ENCODE measurements at places on chromosomes 12 and 14. TPM values are rescaled to one million over a fixed set of nuclear protein-coding genes. Genes with fewer than 3 reads are reported as not detected.

- no peak for DNase-seq
These were observed 64.5 kb downstream of the SPTB start for GRCh38 chr14:64815257-64815656.

DNA sequence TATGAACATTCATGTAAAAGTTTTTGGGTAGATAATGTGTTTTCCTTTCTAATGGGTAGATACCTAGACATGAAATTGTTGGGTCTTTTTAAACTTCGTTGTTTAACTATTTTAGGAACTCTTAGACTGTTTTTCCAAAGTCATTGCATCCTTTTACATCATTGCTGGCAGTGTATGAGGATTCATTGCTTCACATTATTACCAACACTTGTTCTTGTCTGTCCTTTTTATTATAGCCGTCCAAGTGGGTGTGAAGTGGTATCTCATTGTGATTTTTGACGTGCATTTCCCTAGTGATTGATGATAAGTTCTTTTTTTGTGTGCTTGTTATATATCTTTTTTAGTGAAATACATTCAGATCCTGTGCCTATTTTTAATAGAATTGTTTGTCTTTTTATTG lies 39.4 kb downstream of the USP15 start:
- DNase-seq, result no peak

- no peak for DNase-seq
These were observed 177.2 kb downstream of the KCNA5 start for GRCh38 chr12:5220835-5221234.

DNA sequence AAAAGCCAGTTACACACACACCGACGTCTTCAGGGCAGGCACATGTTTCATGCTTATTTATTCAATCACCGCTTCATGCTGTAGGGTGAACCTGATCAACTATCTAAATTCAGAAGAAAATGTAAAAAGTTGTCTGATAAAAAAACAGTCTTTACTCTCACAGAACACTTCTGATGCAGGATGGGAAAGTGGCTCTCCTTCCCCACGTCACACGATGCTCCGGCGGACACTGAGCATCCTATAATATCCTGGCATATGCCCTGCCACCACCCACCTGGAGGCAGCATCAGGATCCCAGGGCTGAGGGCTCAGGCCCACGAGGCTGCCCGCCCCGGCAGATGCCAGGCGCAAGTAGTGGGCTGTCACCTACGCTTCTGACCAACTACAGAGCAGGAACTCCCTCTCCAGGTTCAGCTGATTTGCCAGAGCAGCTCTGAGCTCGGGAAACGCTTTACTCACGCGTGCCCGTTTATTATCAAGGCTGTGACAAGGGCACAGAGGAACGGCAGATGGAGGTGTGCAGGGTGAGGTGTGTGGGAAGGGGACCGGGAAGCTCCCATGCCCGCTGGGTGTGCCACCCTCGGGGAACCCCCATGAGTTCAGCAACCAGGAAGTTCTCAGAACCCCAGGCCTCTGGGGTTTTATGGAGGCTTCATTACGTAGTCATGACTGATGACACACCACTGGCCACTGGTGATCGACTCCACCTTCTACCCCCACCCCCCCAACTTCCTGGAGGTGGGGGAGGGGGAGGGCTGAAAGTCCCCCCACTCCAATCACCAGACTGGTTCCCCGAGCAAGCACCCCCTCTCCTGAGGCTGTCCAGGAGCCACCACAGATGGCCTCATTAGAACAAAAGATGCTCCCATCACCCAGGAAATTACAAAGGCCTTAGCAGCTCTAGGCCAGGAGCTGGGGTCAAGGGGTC lies 32.1 kb downstream of the SLC15A4 start:
- DNase-seq, result no peak

KRT7 gene
- total RNA-seq, result 72.6 TPM

DNA sequence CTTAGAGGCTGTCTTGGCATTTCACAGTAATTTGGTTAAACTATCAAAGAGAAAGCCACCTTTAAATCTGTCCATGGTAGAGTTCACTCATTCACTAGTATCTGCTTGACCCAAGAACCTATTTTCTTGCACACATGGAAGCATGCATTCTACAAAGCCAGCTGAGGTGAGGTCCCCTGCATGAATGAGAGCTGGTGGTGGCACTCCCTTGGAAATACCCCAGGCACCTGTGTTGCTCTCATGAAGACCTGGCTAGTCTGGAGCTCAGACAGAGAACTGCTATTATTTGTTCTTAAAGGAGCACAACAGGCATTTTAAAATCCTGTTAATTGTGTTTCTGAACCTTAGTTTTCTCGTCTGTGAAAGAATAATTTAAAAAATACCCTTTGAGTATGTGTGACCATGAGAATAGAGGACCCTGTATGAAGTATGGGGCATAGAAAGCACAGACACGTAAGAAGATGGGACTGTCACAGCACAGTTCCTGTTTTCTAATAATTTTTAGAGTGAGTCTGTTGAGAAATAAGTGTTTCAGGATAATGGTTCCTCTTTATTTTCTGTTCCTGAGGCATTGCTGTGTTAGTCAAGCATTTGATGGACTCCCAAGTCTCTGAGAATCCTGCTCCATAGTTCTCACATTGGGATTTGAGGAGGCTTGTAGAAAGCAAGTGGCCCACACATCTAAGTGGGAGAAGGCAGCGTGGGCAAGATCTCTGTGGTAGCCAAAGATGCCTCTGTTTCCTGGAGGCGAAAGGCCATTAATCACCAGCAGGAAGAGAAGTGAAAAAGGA lies 10.9 kb downstream of the RGS6 start:
- no peak for DNase-seq

FOXA1 gene
- total RNA-seq, result 1.3 TPM

DNA sequence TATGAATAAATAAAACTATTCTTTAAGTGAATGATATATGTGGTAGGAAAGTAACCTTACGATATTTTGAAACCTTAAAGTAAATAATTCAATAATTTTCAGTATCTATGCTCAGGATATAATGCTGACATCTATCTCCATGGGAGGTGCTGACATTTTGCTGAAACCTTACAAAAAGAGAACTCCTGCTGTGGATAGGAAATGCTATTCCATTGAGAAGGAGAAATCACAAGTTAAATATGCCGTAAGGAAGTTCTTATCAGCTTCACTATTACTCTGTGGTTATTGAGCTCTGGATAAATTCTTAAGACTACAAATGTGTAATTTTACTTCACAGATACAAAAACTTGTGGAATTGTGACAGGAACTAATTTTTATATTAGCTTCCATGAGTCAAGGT lies 722.1 kb downstream of the TMTC2 start:
- no peak for DNase-seq

SIRT4 gene
- 2.8 TPM for total RNA-seq

GRCh38 chr14:72744416-72745120 lies 149.3 kb downstream of the DPF3 start:
- DNase-seq, result no peak

DNA sequence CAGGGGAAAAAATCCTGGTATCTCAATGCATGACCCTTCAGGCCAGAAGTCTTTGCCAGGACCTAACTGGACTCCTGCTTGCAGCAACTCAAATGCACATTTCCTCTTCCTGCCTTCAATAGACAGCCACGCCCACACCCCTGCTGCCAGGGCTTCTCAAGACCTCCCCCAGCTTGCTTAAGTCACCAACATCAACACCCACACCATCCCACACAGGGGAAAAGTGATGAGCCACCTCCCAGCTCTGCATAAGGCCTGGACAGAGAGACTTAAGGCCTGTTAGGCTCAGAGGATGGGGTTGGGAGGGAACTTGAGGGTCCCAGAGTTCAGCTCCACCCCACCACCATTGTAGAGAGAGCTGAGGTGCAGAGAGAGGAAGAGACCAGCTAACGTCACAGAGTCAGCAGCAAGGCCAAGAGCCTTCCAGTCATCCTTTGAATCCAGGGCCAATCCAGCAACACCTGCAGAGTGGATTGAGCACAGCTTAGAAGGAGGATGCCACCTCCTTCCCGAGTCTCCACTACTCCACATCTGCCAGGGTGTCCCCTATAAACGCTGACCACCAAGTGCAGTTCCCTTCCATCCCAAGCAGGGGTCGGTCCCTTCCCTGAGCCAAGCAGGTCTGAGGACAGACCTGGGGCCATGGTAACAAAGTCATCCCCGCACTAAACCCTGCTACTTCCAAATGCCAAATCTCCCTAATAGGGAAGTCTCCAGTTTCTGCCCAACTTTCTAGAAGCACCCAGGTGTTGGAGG lies 50.0 kb downstream of the KDM2B start:
- DNase-seq, result no peak
